ENCODE measurements at places on chromosomes 13 and 19.

DNA sequence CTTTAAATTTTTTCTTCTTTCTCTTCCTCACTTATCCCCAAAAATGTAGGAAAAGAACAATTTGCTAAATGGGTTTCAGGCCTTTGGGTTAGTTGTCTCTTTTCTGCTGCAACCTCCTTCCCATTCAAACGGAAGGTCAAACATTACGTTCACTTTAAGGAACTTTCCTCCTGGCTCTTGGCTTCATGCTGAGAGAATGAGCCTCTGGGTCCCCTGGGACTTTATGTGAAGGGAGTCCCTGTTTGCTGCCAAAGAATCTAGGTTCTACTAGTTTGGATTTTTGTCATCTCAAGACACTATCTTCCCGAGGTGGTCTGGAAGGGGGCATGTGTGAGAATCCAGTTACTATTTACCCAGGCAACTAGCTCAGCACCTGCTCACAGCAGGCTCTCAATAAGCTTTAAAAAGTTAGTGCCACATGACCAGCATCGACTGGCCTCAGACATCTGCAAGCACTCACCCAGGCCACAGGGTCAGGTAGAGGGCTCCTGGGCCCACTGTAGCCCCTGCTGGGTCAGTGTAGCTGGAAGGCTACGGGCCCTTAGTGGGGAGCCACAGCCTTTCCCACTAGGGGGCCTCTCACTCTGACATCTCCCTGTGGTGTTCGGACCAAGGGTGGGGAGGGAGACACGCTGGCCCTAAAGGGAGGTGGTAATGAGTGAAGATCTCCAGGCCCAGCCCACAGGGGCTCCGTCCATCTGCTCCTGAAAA, 40.5 kb downstream of the FAM124A start:
- DNase-seq, result no peak

GRCh38 chr13:99290894-99291293, 16.3 kb downstream of the GPR183 start:
- no peak for DNase-seq

GRCh38 chr19:49808711-49809159, 4.4 kb downstream of the FUZ start:
- DNase-seq, result peak; percentile 87

GRCh38 chr13:33537676-33538075, 252.1 kb upstream of the STARD13 start:
- DNase-seq, result no peak

GRCh38 chr13:40508127-40508526, 158.3 kb downstream of the FOXO1 start:
- DNase-seq, result no peak

GRCh38 chr13:33637978-33638743, 179.8 kb upstream of the RFC3 start:
- no peak for DNase-seq

GRCh38 chr19:8684001-8684902, 14.3 kb downstream of the ACTL9 start:
- no peak for DNase-seq

DNA sequence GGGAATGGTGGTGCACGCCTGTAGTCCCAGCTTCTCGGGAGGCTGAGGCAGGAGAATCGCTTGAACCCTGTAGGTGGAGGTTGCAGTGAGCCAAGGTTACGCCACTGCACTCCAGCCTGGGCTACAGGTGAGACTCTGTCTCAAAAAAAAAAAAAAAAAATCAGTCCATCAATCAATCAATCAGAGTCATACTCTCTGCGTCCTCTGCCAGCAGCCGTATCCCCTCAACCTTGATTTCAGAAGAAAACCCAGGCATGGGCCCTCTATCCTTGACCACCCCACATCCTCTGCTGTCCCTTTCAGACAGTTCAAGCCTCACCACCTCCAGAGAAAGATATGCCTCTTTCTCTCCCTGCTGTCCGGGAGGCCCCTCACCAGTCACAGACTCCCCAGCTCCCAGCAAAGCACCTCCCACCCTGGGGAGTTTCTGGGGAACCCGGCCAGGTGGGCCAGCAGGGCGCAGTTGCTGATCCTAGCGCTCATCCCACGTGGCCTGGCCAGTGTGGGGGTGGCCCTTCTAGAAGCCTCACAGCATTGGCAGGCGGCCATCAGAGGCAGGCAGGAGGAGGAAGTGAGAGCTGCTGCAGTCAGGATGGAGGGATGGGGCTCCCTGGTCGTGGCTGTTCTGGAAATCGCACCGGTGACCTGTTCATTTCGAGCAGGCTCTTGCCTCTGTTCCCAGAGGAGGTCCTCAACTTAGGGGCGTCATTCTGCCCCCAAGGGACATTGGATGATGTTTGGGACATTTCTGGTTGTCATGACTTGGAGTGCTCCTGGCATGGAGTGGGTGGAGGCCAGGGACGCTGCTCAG, 10.2 kb upstream of the JSRP1 start:
- peak; percentile 77 for DNase-seq

GRCh38 chr19:4115818-4116385, 8.0 kb downstream of the MAP2K2 start:
- DNase-seq, result no peak

DNA sequence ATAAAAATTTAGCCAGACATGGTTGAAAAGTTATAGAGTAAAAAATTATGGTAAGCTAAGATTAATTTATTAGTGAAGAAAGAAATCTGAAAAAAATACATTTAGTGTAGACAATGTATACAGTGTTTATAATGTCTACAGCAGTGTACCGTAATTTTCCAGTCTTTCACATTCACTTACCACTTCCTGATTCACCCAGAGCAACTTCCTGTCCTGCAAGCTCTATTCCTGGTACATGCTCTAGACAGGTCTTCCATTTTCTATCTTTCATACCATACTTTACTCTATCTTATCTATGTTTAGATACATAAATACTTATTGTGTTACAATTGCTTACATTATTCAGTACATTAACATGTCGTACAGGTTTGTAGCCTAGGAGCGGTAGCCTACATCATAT, 1387.8 kb upstream of the ATXN8OS start:
- no peak for DNase-seq

DNA sequence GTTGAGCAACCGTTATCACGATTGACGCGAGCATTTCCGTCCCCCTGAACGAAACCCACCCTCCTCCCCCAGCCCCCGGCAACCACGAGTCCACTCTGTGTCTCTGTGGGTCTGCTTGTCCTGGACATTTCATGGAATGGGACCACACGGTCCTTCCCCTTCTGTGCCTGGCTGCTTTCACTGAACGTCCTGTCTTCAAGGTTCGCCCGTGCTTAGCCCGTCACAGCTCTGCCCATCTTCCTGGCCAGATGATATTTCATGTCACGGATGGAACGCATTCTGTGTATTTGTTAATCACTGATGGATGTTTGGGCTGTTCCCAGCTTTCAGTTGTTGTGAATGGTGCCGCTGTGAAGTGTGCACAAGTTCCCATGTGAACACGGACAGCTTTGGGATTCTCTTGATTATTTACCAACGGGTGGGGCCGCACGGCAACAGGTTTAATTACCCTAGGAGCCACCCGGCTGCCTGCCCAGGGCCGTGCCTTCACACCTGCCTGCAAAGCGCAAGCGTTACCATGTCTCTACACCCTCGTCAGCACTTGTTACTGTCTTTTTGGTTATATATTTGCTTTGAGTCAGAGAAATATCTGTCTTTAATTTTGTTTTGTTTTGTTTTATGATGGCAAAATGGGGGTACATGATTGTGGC, 42.5 kb downstream of the RASA3 start:
- DNase-seq, result no peak

DNA sequence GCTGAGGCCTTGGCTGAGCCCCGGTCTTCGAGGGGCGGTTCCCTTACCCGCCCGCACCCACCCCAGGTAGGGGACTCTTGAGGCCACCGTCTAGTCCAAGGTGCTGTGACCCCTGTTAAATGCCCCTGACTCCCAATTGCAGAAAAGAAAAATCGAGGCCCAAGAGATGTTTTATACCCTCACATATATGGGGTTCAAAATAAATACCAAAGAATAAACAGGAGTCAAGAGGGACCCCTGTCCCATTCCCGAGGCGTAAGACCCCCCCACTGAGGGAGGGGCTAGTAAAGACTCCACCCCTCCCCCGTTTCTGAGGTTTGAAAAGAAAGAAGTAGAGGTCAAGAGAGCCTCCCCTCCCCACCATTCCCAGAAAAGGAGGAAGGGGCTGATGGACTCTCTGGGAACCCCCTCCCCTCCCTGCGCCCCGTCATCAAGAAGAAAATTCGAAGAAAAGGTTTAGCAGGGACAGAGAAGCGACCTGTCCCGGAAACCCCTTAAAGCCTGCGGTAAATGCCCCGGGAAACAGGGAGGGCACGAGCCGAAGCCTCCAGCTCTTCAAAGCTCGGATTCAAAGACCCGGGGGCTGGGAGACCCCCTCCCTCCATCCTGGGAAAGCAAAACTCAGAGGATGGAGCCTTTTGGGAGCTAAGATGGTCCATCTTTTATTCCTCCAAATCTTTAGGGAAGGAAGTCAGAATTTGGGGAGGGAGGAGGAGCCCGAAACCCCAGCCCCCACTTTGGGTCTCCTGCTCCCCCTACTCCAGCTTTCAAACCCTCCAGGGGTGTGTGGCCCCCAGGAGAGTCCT, 755 bp upstream of the RAB3A start:
- no peak for DNase-seq

- no peak for DNase-seq
Observed at GRCh38 chr19:2561221-2561620, 85.3 kb downstream of the GADD45B start.

DNA sequence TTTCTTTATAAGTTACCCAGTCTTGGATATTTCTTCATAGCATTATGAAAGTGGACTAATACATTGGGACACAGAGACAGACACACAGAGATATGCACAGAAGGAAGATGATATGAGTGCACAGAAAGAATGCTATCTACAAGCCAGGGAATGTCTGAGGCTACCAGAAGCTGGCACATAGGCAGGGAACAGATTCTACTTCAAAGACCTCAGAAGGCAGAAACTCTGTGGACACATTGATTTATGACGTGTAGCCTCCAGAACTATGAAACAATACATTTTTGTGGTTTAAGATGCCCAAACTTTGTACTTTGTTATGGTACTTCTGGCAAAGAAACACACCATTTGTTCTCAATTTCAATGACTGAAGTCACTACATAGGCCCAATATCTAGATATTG, 556.7 kb downstream of the PCDH9 start:
- no peak for DNase-seq

- DNase-seq, result no peak
Observed at GRCh38 chr13:20667857-20668437, 35.6 kb upstream of the IL17D start.

- DNase-seq, result no peak
Observed at GRCh38 chr13:105033999-105034398, 1501.5 kb downstream of the EFNB2 start.

DNA sequence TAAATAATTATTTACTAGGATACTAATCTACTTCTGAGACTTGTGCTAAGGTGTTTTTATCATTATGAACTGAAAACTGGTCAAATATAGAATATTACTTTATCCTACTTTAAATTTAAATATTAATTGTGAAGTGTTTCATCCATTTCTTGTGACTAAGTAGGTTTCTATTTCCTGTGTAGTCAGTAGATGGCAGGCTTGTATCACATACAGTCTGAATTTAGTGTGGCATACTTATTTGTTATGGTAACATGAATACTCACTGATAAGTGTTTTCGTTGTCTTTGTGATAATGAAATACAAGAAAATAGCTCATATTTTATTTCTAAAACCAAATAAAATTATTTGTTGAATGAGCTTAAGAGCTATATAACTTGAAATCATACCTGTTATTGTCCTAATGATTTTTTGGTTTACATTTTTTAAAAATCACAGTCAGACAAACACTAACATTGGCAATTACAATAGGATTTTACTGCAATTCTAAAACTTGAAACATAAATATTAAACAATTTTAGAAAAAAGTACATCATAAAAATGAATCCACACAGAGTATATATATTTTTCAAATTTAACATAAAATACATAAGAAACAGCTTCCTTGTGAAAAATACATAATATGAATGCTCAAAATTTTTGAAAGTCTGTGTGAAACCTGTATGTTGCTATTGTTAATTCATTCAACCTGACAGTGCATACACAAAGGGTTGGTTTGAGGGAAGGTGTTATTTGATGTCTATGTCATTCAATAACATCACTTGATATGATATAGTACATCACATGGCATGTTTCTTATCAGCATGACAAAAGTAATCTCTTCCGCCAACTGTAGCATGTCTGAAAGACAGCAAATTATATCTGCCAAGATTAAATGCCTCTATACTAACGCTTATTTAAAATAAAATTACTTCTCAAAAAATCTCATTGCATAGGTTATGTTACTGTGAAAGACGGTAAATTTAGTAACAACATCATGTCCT, 904.8 kb upstream of the PCDH20 start:
- no peak for DNase-seq

DNA sequence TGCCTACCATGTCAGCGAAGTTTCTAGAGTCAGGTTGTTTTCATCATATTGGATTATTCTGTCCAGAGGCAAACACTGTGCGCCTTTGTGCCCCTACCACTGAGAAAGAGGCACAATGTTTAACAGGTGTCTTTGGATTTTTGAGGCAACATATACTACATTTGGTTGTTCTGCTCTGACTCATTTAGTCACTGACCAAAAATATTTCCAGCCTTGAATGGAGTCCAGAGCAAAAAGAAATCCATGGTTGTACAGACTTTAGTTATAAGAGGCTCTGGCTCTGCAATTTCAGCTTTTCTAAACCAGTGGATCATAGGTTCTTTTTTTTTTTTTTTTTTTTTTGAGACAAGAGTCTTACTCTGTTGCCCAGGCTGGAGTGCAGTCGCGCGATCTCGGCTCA, 35.7 kb downstream of the LACC1 start:
- no peak for DNase-seq

GRCh38 chr19:29875931-29876330, 64.1 kb downstream of the CCNE1 start:
- no peak for DNase-seq

GRCh38 chr13:96934889-96935489, 59.3 kb downstream of the OXGR1 start:
- no peak for DNase-seq

GRCh38 chr13:61830475-61830874, 414.8 kb upstream of the PCDH20 start:
- DNase-seq, result no peak

- no peak for DNase-seq
Observed at GRCh38 chr13:106522112-106522705, 13.3 kb downstream of the EFNB2 start.

GRCh38 chr19:2270157-2270422, 11.9 kb downstream of the PEAK3 start:
- DNase-seq, result no peak
